ENCODE measurements at places on chromosomes 13 and 19. TPM values are rescaled to one million over a fixed set of nuclear protein-coding genes. Genes with fewer than 3 reads are reported as not detected.

The TEX30 gene
- total RNA-seq: 20.9 TPM

The ANKRD24 gene
- 2.9 TPM for total RNA-seq

The ZNF729 gene
- not detected for total RNA-seq

The ZNF835 gene
- total RNA-seq: 0.09 TPM

The DLEU7 gene
- total RNA-seq: not detected

The LRRC8E gene
- 5.9 TPM for total RNA-seq

The CRB3 gene
- not detected for total RNA-seq

The ZNF45 gene
- total RNA-seq: 20.5 TPM

The LAIR2 gene
- not detected for total RNA-seq

The TEX26 gene
- not detected for total RNA-seq

The CD79A gene
- under 0.01 TPM for total RNA-seq
